Ascending aorta (tissue), 2 donors: ENCODE measurements at places on chromosomes 7 and 10. TPM values are rescaled to one million over a fixed set of nuclear protein-coding genes. Genes with fewer than 3 reads are reported as not detected.

Gene LRRC18
- not detected for total RNA-seq

- DNase-seq = no peak
Observed at GRCh38 chr10:132905661-132906060, 36.7 kb downstream of the CFAP46 start.

Gene GTF2IRD1
- 7.5 TPM for total RNA-seq

Gene INMT
- 51.8 TPM for total RNA-seq

Gene ASB10
- total RNA-seq = not detected

DNA sequence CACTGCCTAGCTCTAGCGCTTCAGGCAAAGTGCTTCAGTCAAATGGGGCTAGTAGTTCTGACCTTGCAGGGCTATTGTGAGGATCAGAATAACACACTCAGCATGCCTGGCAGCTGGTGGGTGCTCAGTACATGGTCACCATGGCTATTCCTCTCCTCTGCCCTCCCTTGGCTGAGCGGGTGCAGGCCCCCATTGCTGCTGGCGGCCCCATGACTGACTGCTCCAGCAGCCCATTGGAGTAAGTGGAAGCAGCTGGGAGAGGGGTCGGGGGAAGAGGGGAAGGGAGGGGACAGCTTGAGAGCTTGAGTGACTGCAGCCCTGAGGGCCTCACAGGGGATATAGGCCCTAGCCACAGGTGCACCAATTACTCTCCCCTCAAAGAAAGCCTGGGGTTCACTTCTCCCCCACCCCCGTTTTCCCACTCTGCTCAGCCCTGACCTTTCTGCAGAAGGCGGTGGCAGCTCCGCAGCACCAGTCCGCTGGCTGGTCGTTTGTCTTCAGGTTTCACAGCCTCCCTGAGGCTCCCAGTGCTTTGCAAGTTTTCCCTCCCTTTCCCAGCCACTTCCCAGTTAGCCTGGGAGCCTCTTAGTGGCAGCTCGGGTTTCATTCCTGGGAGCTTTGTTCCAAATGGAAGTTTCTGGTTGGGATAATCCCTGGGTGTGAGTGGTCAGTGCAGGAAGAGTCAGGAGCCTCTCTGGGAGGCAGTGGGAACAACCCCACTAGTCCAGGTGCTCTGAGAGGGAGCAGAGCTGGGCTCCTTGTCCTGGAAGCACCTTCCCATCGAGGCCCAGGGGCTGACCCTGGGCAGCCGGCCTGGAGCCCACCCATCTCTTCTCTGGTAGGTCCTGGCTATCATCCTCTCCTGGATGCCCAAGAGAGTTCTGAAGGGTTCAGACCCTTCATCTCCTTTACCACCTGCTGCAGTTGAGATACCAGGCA lies 16.3 kb downstream of the FGF8 start:
- no peak for DNase-seq

DNA sequence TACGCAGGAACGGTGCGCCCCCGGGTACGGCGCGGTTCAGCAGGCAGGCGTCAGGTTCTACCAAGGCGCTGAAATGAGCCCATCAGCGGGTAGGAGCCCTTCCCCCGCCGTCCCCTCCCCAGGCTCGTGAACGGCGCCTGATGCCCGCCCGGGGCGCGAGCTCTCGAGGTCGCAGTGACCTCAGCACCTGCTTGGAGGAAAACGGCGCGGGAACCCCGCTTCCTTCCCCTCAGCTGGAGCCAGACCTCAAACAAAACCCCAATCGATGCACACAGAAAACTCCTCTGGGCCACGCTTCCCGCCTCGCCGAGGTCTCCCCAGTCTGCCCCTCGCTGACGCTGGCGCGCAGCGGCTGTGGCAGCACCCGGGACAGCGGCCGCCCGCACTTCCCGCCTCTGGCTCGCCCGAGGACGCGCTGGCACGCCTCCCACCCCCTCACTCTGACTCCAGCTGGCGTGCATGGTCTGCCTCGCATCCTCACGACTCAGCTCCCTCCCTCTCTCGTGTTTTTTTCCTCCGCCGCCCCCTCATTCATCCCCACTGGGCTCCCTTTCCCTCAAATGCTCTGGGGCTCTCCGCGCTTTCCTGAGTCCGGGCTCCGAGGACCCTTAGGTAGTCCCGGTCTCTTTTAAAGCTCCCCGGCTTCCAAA lies 514 bp upstream of the GAD2 start:
- no peak for DNase-seq

DNA sequence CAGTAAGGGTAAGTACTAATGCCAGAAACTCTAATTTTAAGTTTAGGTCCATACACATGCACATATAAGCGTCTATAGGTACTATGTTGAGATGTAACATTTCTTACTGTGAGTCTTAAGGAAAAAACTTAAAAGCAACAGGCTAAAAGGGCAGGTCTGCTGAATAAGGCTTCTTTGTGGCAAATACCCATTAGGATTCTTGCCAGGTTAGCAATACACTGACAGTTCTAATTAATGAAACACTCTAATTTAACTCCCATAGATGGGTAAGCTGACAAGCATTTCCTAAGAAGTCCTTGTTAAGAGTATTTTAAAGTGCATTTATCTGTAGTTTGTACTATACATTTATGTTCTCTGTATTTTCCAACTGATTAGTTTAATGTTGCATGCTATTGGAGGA lies 14.0 kb downstream of the SCRN1 start:
- no peak for DNase-seq

DNA sequence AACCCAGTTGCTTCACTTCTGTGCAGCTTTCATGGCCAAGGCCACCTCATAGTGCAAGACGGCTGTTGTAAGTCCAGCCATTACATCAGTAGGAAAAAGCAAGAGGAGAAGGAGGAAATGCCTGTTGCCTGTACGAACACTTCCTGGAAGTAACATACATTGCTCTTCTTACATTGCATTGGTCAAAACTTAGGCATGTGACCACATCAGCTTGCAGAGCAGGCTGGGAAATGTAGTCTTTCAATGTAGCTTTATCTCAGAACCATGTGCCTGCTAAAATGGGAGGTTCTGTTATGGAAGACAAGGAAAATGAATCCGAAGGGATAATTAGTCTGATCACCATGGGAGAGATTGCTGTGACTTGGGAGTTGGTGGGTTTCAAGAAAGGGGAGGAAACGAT lies 4.3 kb downstream of the SLC29A3 start:
- no peak for DNase-seq

- DNase-seq = no peak
Observed at GRCh38 chr7:8117195-8117594, 144.8 kb downstream of the ICA1 start.

DNA sequence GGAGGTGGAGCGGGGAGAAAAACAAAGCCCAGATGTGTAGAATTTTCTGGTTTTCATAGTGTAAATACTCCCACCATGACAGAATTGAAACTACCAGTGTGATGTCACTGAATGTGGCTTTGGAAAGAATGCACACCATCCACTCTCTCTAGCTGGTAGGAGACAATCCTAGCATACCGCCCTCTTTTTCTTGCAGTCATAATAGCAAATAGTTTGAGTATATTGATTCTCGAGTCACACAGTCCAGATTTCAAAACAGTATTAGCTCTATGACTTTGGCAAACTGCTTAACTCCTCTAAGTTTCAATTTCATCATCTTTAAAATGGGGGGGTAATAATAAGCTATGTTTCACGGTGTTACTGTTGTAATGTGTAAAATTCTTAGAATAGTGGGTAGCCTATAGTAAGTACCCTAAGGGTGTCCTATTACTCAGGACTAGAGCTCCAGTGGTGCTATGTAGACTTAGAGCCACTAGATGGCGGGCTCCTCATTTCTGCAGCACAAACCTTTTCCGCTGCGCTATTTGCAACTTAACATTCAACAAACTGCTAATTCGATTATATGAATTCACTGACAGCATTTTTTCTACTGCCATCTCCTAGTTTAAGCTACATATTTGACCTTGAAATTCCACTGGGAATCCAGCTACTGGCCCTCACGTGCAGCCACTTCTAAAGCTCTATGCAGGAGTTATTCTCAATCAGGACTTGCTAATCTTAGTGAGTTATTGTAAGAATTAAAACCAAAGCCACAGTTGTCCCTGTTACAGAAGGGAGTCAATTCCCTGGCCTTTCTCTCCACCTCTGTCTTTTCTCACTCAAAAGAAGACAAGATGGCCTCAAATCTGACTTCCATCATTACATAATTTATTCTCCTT lies 18.7 kb downstream of the TAS2R40 start:
- peak; percentile 78 for DNase-seq

DNA sequence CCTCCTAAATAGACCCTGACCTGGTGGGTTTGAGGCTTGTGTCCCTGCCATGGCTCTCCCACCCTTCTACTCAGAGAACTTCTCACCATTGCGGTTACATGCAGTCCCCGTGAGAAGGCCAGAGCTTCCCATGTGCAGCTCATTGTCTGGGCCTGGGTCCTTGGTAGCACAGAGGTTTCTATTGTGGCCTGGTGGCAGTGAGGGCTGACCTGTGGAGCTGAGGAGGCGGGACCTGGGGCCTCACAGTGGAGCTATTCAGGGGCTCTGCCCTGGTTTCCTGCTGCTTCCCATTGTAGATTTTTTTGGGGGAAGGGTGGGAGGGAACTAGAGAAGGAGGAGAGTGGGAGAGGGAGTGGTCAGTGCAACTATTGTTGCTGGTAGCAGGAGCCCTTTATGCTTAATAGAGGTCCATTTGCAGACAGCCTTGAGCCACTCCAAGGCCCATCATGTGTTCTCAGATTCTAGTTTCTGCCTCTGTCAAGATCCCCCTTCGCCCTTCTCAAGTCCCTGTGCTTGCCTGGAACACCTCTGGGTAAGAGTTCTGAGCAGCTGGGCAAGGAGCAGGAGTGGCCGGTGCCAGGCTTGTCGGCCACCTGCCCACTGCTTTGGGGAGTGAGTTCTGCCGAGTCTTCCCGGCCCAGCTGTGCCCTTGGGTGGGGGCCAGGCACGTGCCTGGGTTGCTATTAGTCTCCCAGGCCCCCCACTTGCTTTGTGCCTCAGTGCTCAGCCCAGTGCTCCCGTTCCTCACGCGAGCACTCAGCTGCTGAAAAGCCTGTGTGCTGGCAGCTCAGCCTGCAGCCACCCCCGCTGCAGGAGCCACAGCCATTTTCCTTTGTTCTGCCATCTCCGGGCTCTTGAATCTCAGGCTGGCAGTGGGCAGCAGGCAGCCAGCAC lies 10.7 kb downstream of the TSPAN14 start:
- DNase-seq = no peak

Gene GSTO1
- total RNA-seq = 62.2 TPM

Gene CYP26C1
- total RNA-seq = not detected

- no peak for DNase-seq
Observed at GRCh38 chr7:73549176-73549575, 8.3 kb downstream of the BCL7B start.

Gene TEX47
- not detected for total RNA-seq

DNA sequence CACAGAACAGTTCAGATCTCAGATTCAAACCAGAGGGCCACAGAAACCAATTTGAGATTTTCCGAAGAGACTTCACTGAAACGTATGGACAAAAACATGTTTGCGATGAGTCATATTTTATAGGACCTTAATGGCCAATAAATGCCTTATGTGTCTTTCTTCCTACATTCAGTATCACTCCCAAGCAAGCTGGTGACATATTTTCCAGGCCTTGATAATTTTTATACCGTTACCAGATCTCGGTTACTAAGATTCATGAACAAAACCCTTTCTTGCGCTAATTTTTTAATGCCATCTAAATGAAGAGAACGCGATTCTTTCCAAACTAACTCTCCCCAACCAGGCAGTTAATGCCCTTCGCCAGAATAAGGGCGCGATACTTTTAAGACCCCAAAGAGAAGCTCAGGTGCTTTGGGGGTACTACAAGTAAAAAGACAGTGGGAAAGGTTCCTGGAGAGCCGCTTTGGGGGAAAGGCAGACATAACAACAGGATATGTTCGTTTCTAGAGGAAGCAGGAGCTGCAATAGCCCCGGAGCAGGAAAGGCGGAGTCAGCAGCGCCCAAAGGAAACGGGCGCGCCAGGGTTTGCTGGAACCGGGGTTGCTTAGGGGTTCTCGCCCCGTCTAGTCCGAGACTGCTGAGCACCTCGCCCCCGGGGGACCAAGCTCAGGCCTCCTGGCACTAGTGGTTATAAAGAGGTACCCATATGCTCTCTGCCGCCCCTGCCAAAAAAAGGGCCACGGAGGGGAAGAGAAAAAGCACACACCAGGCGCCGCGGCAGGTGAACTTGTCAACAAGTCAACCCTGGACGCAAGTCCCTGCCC lies 884 bp downstream of the ICA1 start:
- DNase-seq = no peak

DNA sequence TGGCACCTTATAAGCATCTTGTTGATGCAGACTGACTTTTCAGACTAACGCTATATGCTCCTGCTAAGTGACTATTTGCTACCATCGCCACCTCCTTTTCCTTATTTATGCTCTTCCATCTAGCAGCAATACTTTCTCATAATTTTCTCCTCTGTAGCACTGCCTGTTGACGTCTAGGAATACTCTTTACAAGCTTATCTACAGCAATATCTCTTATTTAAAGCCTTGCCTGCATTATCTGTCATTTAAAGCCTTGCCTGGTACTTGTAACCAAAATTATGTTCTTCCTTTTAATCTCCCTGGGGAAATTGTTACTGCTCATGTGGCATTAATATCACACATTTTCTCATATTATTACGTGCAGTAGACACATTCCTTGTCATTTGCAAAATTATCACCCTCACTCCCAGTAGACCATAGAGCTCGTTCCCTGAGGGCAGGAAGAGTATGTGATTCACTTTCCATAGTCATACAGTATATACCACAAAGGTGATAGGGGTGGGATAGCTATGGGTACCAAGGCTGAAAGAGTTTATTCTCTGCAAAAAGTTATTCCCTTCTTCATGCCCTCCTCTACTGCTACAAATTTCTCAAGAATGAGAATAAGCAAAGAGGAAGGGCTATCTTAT lies 359.7 kb upstream of the PCDH15 start:
- no peak for DNase-seq

DNA sequence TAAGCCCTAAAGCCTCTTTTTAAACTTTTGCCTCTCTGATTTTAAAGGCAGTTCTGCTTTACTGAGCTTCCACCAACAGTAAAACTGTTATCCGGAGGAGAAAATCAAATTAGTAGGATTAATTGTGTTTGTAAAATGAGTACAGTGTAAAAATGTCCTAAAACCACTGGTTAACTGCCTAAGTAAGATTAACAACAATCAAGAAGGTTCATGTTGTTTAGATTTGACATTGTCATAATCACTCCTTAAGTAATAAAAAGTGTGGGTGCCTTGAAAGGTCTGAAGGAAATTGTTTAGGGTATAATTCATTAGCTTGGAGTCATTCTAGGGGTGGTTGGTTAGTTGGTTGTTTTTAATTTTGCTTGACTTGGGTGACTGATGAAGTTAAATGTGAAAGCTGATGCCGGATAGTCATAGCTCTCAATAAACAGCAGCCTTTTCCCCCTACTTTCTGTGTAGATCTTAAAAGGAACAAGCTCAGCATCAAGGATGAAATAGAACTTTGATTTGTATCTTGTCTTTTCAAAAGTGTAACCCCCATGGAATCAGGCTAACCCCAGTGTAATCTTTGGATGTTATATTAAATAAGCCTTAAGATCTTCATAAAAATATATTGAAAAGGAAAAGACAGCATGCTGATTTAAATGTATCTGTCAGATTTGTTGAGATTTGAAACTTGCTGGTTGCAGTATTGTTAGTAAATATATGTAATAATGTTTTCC lies 148.3 kb downstream of the ARID5B start:
- no peak for DNase-seq
